ENCODE measurements at places on chromosomes 4 and X. TPM values are rescaled to one million over a fixed set of nuclear protein-coding genes. Genes with fewer than 3 reads are reported as not detected.

BEX2 gene
- total RNA-seq: 5.4 TPM

SPATA18 gene
- 1.6 TPM for total RNA-seq

CSN1S1 gene
- not detected for total RNA-seq

- DNase-seq: no peak
Observed at GRCh38 chr4:164177153-164177552, 576.8 kb upstream of the SMIM31 start.

- no peak for DNase-seq
Observed at GRCh38 chr4:26139310-26139924, 181.4 kb upstream of the RBPJ start.

DNA sequence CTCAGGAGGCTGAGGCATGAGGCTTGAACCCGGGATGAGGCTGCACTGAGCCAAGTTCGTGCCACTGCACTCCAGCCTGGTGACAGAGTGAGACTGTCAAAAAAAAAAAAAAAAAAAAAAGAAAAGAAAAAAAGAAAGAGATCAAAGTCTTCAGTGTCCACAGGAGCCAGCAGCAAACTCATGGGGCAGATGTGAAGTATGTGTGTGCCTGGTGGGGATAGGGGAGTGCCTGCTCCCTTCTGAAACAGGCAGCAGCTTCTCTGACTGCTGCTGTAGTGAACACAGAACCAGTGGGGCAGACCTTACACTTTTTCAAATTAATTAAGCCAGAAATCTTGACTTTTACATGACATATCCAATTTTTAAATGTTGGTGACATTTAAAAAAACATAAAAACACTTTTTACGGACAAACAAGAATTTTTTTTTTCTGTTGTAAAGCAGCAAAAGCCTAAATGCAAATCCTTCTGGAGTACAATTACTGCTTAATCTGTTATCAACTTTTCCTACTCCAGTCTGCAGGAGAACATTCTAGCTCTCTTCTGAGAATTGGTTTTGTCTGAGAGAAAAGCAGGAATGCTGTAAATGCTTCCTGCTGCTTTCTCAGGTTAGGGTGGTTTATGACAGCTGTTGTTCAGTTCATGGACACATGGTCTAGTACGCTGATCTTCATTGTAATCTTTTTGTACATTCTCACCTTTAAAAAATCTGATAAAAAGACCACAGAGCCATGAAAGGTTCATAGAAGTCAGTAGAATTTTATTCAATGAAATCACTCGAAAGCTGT is 311.1 kb downstream of the CAMK2D start:
- DNase-seq: no peak

DNA sequence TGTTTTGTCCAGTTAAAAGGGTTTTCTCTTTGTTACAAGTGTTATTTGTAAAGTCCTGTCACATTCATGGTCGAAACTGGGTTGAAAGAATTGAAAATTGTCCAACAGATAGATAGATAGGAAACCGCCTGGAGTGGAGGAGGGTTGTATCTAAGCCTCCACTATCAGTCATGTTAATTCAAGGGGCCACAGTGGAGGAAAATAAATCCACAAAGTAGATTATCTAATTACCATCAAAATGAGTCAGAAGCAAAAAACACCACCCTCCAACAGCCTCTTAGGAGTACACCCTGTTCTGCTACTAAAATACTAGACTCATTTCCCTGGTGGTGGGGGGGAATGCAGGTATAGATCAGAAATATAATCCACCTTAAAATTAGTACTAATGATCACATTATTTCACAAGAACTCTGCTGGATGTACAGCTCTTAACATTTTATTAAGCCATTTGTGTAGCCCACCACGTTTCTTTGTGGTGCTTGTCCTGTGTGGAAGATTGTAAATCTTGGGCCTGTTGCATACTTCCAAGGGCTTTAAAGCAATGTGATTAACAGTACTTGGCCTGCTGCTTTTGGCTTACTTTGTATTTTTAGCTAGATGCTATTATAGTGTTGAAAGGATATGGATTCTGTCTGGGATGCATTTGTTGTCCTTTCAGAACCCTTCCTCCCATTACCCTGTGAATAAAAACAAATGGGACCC is 26.8 kb downstream of the RBBP7 start:
- no peak for DNase-seq

DNA sequence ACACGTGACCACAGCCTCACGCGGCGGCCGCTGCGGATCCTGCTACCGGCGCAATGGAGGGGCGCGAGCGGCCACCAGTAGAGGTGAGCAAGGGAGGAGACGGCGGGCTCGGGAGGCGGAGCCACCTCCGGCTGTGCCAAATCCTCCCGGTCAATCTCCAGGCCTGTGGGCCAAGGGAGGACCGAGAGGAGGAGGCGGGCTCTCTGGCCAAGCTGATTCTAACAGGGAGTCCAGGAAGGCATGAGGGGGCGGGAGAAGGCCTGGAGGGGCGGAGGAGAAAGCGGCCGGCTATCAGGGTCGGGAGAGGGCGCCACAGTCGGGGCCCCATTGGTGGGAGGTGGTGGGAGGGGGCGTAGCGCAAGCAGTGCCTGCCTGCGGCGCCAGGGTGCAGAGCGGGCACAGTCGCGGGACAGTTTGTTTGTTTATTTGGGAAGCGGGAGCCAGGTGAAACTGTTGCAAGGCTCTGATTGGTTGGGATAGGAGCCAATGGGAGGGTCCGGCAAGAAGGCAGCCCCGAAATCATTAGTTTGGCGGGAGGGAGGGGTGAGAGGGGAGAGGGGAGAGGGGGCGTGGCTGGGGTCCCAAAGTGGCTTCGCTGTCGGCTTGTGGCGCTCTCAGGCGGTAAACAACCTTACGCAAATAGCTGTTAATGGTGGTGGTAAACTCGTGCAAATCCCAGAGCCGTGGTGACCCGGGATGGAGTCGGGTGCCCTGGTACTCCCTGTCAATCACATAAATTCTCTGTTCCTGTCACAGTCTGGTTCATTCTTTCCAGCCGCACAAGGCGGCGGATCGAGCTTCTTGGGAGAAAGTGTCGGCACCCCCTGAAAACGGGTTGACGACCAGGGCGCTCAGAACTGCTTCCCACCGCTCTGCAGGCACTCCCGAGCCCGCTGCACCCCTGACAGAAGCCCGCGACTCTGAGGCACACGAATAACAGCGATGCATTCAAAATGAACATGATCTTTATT is at the start of gene IRS4:
Gene IRS4 (minus strand): TSS at position 55 of the 971 bp plus-strand sequence.
- no peak for DNase-seq

- no peak for DNase-seq
Observed at GRCh38 chrX:129125122-129125914, 398.0 kb downstream of the SMARCA1 start.

GRCh38 chr4:86221002-86221401 is 138.9 kb downstream of the MAPK10 start:
- DNase-seq: no peak

- DNase-seq: no peak
Observed at GRCh38 chr4:44701037-44701436, 22.8 kb downstream of the GUF1 start.

- DNase-seq: no peak
Observed at GRCh38 chr4:182886205-182886604, 31.0 kb downstream of the DCTD start.

ZFYVE28 gene
- 5.5 TPM for total RNA-seq

DNA sequence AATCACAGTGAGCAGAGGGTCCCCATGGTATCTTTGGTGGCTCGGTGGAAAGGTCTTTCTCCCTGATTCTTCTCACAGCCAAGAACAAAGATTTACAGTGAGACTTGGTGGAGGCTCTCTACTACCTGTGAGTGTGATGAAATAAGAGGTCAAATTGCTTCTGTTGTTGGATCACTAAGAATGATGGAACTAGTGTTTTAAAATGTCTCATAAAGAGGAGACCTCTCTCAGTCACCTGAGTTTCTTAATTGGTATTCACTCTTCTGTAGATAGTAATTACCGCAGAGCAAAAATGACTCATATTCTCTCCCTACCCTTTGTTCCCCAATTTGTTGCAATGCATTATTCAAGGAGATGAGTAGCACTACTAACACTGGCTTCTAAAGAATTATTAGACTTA is 100.9 kb upstream of the TBC1D9 start:
- DNase-seq: no peak

DNA sequence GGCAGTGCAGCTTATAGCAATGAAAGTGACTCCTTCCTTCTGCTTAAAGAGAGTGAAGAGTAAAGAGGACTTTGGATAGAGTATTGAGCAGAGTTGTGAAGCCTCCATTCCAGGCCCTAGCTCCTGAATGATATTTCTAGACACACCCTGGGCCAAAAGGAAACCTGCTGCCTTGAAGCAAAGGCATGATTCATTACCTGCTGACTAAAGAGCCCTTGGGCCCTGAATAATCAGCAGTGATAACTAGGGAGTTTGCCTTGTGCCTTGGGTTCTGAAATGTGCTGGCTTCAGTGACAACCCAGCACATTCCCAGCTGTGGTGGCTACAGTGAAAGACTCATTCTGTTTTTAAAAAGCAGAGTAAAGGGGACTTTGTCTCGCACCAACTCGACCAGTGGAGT is 49.2 kb downstream of the STPG2 start:
- no peak for DNase-seq

YTHDC1 gene
- total RNA-seq: 51.7 TPM

GIMD1 gene
- total RNA-seq: not detected

DNA sequence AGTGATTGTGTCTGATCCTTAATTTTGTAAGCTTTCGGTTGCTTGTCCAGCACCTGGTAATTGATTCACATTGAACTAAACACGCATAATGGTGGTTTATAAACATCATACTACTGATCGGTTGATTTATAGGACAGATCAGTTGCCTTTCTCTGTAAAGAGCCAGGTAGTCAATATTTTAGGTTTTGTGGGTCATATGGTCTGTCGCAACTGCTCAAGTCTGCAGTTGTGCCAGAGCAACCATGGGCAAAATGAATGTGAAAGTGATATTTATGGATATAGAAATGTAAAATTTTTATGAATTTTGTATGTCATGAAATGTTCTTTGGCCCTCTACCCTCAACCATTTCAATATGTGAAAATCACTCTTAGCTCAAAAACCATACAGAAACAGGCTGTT is 8.9 kb downstream of the JADE1 start:
- DNase-seq: no peak

SCD5 gene
- 4.7 TPM for total RNA-seq

DNA sequence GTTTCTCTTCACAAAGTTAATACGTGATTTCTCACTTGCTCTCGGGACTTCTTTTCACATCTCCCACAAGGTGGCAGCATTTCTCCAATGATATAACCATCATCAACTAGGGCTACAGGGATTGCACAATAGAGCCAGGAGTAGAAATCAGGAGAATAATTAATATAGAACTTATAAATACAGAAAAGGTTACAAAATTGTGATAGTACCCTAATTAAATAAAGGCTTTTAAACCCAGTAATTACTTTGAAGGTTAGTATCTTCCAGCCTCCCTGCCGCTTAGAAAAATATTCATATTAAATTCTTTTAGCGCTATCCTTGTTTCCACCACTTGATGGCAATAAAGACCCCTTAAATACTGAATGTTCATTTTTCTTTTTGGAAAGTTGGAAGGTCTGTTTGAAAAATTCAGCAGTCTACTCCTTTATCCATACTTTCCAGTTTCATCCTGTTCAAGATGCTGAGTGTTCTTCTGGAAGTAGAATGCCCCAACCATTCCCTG is 65.8 kb downstream of the RASGEF1B start:
- peak; percentile 64 for DNase-seq

- no peak for DNase-seq
Observed at GRCh38 chr4:154485127-154485773, 6.3 kb downstream of the DCHS2 start.
